ENCODE measurements at places on chromosomes 2 and 18.

DNA sequence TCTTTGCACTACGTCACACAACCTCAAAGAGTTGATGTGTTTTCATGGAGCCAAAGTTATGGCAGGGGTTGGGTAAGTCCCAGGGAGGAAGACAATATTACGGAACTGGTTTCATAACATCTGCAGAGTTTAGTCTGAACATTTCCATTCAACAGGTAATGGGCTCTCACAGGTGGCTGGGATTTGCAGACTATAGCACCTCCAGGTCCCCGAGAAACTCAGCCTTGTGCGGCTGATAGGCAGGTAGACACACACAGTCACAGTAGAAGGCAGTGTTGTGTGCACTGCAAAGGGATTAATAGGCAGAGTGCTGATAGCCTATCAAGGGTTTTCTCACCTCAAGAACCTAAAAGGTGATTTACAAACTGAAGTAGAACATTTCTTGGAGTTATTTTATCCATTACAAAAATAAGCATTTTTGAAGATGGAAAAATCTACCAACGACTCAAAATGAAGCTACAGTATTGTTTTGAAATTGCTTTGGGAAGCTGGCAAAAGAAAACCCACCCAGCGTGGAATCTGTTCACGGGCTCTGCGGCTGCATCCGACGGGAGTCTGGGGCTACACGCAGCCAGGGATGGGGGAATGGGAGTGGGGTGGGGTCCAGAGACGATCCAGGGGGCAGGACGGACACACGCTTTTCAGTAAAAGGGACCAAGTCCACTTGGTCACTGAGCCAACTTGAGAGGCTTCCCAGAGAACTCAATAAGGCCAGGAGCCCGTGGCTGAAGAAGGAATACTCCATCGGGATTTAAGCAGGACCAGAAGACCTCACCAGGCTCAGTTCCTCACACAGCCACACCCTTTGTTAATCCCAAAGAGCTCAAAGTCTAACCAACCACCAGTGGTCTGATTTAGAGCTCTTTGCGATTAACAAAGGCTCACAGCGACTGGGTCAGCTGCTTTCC lies 82.9 kb downstream of the CHRNA1 start:
- DNase-seq, result peak; percentile 75

DNA sequence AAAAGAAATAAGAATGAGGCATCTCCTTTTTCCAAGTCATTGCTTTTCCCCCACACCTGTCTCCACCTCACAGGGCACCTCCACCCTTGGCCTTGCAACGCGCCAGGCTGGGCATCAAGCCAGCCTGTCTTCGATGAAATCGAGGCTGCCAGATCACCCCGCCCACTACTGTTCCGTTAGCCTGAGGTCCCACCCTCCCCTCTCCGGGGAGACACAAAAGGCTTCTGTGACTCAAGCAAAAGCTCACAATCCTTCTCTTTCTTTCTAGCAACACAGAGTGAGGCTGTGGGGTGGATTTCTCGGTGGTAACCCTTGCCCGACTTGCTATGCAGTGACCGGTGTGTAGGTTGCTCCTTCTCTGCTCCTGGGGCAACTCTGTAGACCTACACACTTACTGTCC lies 9.9 kb downstream of the TNP1 start:
- DNase-seq, result no peak

GRCh38 chr2:174623106-174623637 lies 25.6 kb upstream of the WIPF1 start:
- DNase-seq, result no peak

DNA sequence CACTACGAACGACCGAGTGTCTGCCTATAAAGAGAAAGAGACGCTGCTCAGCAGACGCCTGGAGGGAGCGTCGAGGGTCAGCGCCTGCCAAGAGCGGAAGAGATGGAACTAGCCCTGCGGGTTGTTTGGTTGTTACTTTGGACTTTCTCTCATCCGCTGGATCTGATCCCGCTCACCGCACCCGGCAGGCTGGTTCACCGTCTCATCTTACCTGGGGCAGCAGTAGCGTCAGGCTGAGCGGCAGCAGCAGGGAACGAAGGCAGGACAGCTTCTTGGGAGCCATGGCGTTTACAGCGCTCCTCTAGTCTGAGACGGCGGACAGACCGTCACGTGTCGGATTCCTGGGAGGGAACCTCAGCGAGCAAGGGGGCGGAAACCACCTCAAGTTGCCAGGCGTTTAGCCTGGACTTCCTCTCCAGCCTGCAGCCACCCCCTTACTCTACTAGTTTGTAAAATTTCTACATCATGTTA lies 1.9 kb downstream of the GLB1L start:
- DNase-seq, result no peak

DNA sequence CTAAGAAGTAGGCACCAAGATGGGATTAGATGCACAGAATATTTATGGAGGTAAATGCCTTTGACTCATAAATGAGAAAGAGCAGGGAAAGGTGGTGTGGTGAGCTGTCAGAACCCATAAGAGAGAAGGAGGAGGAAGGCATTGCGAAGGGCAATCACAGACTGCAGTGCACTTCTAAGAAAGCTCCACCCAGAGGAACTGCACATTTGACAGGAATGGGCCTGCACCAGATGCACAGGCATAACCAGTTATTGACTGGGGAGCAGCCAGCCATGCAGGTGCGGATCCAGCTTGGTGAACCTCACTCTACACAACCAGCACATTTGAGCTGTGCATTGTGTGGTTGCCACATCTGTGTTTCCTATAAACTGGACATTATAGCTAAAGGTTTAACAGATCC lies 62.2 kb upstream of the L3MBTL4 start:
- DNase-seq, result no peak

All from spleen (tissue), 13 donors.